Activated CD4-positive, alpha-beta T cell treated with anti-CD3 and anti-CD28 coated beads, Interleukin-2, amount 50 U/mL, for 1 hour (primary cell): ENCODE measurements at places on chromosomes 6 and 20.

DNA sequence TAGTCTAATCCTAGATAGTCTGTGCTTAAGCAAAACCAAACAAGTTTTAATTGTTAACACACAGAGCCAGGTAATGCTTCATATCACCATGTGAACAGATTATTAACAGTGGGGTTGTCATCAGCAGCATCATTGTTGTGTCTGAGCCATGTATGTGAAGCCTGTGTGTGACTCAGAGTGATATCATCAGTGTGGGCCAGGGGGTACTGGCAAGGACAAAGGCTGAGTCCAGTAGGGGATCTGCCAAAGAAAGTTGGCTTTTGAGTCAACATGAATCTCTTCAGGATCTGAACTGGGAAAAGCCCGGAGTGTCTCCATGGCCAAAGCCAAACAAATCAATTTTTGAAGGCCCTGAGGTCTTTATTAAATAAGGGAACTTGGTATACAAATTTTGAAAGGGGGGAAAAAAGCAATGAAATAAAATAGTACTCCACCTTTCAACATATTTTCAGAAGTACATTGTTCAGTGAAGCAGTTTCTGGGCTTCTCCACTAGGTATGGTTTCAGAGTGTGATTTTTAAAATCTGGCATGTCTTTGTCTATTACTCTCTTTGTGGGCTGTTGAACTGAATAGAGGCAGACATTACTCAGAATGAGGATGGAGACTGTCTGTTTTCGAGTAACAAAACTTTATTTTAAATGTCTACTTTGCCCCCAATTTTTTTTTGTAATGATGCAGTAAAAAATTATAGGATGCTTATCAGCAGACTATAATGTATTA is 444.2 kb upstream of the JAG1 start:
- no peak for DNase-seq

DNA sequence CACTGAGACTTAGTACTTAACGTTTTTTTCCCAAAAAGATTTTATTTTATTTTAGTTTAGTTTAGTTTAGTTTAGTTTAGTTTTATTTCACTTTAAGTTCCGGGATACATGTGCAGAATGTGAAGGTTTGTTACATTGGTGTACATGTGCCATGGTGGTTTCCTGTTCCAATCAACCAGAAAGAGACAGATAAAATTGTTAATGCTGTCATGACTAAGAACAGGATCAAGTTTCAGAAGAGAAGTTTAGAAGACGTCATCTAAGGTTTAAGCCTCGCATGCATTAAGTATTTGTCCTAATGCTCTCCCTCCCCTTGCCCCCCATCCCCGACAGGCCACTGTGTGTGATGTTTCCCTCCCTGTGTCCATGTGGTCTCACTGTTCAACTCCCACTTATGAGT is 540.0 kb downstream of the KHDRBS2 start:
- DNase-seq: no peak

DNA sequence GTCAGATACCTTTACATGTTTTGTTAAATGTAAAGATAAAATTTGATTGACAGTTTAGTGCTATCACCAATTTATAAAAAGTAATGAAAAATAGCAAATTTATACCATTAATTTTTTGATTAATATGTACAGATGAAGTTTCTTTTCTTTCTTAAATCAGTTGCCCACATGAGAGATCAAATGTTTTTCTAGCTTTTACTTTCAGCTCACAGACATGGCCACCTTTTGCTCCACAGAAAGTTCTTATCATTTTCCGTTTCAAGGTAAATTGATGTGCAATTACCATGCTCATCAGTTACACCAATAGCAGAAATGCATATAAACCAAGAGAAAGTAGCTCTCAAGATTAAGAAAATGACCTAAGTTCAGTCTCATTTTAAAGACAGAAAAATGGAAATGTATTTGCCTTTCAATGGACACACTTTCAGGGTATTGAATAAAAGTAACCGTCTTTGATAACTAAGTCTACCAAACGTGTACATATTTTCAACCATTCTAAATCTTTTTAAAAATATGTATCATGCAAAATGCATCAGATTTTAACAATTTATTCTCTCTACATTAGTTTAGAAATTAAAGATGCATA is 16.6 kb upstream of the EXOC2 start:
- DNase-seq: no peak

- DNase-seq: no peak
These were observed 175.1 kb downstream of the VEGFA start for GRCh38 chr6:43944908-43945767.

GRCh38 chr6:4907602-4908001 is 96.2 kb downstream of the RPP40 start:
- DNase-seq: no peak

DNA sequence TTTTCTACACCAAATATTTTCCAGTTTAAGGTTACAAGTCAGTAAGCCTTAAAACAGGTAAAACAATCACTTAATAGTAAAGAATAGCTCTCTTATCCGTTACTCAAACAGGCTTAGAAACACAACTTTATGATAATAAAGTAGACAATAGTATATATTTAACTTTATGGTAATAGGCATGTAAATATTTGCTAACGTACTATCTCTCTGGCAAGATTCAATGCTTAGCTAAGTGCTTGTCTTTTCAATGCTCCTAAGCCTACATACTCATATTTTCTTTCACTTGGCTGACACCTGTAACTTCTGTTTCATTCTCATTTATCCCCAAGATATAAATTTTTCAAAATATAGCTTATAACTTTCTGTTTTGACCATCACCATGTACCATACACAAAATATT is 358.2 kb downstream of the HTR1B start:
- no peak for DNase-seq

GRCh38 chr20:56630506-56631317 is 1.6 kb downstream of the TFAP2C start:
- DNase-seq: no peak

- no peak for DNase-seq
These were observed 226.9 kb upstream of the RREB1 start for GRCh38 chr6:6880745-6881437.

DNA sequence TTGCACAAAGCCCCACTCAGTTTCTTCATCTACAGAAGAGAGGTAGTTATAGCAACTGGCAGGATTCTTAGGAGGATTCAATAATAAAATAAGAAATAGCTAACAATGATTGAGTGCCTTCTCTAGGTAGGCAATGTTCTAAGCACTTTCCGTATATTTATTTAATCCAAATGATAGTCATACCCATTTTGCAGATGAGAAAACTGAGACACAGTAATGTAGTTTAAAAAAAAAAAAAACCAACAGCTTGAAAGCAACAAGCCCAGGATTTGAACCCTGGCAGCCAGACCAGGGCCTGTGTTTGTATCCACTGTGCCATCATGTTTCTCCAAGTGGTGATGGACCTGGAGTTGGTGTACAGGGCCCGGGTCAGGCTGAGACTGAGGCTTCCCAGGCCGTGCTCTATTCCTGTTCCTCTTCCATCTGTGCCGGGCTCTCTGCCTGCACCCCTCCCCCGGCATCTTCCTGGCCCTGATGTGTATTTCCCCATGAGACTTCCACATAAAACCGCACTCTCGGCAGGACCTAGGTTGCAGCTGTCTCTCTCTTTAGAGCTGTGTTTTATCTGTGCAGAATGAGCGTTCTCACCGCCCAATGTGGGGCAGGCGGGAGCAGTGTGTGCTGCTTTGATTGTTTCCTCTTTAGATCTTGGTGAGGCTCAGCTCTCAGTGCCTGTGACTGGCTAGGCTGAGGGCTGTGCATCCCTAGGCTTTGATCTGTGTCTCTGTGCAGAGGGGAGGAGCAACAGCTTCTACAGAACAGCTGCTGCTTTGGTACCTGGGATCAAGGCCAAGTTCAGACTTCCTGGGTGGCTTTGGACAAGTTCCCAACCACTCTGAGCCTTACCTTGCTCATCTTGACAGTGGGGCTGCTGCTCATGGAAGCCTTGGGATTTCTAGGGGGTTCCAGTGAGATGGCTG is 49.5 kb downstream of the TOX2 start:
- DNase-seq: peak; percentile 56

GRCh38 chr6:44561060-44561623 is 173.6 kb downstream of the CDC5L start:
- DNase-seq: no peak

DNA sequence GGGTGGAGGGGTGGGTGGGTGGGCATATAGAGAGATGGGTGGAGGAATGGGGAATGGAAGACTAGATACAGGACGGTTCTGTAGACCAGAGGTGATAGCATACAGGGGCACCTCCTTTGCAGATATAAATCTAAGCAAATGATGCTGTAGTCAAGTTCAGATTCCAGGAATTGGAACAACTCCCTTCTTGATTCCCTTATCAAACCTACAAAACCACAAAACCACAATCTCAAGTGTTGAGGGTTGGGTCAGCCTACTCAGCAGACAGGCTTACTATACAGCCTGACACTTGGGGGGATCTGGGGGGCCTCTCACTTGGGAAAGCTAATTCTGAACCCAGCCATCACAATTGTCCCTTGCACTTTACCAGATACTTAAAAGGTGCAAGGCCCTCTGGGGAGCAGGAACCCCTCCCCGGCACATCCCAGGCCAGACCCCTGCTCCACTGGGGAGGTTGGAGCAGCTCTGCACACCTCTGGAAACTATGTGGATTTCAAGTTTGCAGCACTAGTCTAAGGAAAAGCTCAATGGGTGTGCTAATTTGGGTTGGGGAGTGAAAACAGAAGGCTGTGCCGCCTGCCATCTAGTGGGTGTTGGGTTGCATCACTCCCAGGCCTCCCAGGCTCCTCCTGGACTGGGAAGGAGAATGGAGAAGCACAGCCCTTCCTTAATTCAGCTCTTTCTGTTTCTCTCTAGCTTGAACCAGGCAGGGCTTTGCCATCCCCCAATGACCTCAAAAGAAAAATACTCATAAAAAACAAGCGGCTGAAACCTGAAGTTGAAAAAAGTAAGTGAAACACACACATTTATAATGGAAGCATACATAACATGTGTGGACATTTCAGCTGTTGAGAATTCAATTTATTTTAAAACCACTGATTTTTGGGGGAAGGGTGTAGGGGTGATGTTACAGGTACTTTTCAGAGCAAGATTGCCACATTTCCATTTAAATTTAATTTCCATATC is 121.2 kb upstream of the LAMP5 start:
- no peak for DNase-seq

DNA sequence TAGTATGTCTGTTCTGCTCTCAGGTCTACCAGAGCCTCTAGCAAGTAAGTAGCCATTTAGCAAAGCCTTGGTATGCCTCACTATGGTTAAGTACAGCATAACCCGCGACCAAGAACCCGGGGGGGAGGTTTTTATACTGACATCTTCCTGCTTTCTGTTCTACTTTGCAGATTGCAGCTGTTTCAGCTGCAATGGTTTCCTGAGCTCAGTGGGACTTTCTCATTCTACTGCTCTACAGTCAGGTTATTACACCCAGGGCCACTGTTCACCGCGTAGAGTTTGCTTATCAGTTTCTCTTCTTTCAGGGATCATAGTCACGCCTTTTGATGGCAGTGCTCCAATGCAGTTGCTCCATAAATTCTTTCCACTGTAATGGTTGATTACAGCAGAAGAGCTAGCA is 631.3 kb downstream of the TFAP2A start:
- DNase-seq: no peak

- DNase-seq: no peak
These were observed 2.4 kb upstream of the RTF2 start for GRCh38 chr20:56465997-56466396.

GRCh38 chr6:109793792-109794191 is 102.7 kb downstream of the FIG4 start:
- DNase-seq: no peak

GRCh38 chr6:36804563-36804962 is 34.7 kb downstream of the CPNE5 start:
- no peak for DNase-seq

GRCh38 chr6:25614052-25614451 is 38.0 kb upstream of the SCGN start:
- DNase-seq: no peak

GRCh38 chr6:96301781-96302180 is 219.8 kb upstream of the UFL1 start:
- no peak for DNase-seq

GRCh38 chr20:34491226-34491931 is 24.8 kb upstream of the DYNLRB1 start:
- DNase-seq: no peak

DNA sequence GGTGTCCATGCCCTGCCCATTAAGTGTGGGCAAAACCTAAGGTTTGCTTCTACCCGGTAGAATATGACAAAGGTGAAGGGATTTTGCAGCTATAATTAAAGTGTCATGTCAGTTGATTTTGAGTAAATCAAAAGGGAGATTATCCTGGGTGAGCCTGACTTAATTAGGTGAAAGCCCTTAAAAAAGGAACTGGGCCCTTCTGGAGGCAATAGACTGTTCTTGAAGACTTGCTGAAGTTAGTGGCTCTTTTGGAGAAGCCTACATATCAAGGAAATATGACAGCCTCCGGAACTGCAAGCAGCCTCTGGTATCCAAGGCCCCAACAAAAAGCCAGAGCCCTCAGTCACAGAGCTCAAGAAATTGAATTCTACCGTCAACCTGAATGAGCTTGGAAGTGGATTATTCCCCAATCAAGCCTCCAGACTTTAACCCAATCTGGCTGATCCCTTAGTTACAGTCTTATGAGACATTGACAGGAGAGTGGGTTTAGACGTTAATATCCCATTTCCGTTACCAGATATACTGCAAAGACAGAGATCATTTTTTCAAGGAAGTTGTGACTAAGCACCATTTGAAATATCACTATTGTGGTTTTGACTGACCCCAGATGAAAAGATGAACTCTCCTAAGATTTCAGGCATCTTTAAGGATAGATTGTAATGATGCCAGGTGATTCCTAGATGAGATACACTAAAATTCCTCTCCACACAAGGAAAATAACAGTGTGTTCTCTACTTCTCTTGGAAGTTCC is 303.4 kb downstream of the PLCB1 start:
- no peak for DNase-seq

DNA sequence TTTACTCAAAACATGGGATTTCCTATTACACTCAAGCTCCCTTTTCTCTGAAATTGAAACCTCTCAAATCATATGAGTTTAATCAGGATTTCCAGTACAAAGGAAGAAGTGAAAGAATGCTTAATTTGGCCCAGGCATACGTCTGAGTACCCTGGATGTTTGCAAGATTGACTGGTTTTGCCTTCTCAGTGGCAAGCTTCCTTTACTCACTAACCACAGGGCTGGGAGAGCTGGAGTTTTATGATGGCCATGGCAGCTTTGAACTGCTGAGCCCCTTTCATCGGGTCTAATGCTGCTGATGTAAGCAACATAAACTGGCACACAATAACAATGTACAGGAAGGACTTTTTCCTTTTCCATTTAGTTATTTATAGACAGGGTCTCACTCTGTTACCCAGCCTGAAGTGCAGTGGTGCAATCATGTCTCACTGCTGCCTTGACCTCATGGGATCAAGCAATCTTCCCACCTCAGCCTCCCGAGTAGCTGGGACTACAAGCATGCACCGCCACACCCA is 194.8 kb downstream of the SLC35F1 start:
- no peak for DNase-seq

DNA sequence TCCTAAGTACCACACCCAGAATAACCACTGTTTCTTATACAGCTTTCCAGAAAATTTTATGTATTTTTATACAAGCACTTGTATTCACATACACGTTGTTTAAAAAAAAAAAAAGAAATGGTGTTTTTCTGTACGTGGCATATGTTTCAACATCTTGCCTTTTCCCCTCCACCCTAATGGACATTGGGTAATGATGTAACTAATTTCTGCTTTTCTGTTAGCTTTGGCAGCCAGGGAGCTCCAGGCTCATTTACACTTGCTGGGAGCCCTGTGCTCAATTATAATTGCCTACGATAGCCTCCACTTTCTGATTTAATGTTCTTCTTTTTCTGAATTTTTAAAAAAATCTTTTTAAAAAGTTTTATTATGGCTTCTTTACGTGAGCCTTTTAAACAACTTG is 352.4 kb downstream of the UTRN start:
- no peak for DNase-seq
